ENCODE measurements at places on chromosomes 1 and 21. TPM values are rescaled to one million over a fixed set of nuclear protein-coding genes. Genes with fewer than 3 reads are reported as not detected.
A peak's percentile ranks its signal among the peaks of the same experiment; 100 is the strongest.

DNA sequence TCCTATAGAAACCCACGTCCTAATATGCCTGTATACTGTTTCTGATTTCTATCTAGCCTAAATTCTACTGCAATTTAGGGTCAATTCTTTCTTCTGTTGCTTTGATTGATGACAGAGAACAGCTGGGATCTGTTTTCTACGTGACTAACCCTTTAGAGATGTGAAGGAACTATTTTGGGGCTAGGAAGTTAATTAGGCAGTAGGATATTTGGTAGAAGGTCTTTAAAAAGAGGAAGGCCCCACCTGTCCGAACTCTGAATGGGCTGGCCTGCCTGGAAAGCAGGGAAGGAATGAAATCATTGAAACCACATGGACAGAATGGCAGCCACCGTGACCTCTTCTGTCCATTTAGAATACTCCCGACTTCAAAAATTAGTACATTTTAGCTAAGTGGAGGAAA is 21.0 kb downstream of the EIF2D start:
- H3K36me3 ChIP-seq, result peaks cover 53% of the 10 kb centered on the region
- no peaks in the 10 kb centered on the region for H3K4me1 ChIP-seq
- no peak overlapping the region for H3K27ac ChIP-seq
- peak; percentile 35 for DNase-seq
- no peaks in the 10 kb centered on the region for H3K27me3 ChIP-seq
- H3K4me3 ChIP-seq, result no peak overlapping the region

DNA sequence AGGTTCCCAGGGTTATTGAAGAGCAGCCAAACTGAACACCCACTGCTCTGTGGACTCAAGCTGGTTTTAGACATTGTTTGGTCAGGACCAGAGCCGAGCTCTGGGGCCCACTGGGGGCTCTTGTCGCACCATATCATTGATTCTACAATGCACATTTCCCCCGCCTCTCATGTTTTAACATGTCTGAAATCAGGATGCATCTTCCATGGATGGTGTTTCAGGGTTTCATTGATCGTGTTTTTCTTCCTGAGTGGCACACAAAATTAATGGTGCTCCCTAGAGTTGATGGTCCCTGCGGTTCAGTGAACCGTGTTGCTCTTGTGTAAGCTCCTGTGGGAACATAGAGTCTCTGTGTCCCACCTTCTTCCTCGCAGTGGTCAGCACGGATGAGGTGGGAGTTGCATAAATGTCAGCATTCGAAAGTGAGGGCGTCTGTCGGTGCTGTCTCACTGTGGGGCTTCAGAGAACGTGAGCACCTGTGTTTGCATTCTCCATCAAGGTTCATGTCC is 38.3 kb downstream of the GALNT2 start:
- peaks cover 41% of the 10 kb centered on the region for H3K4me1 ChIP-seq
- no peaks in the 10 kb centered on the region for H3K27me3 ChIP-seq
- H3K4me3 ChIP-seq, result no peak overlapping the region
- no peak for DNase-seq

- H3K4me3 ChIP-seq, result no peak overlapping the region
- H3K27ac ChIP-seq, result no peak overlapping the region
- no peak for DNase-seq
- H3K36me3 ChIP-seq, result no peaks in the 10 kb centered on the region
- no peaks in the 10 kb centered on the region for H3K27me3 ChIP-seq
Observed at GRCh38 chr1:100009458-100009857, 39.7 kb downstream of the SLC35A3 start.

DNA sequence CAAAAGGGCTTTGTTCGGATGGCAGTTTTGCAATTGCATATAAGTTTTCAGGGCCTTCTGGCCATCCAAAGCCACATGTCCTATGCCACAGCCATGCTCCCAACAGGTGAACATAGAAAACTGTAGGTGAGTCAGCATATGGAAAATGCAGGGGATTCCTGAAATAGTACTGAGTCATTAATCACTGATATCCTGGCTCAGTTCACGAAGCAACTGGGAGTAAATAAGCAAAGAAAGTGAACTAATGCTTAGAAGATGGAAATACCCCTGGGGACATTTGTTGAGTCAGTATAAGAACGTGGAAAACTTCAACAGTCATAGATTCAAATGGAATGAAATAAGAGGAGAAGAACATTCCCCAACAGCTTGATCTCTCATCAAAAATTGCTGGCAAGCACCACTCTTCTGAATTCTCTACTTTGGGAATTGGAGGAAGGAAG is 148.9 kb upstream of the RUNX1 start:
- H3K36me3 ChIP-seq, result no peaks in the 10 kb centered on the region
- peak; percentile 79 for DNase-seq
- H3K4me1 ChIP-seq, result no peaks in the 10 kb centered on the region
- no peak overlapping the region for H3K4me3 ChIP-seq
- H3K27me3 ChIP-seq, result peaks cover 47% of the 10 kb centered on the region

DNA sequence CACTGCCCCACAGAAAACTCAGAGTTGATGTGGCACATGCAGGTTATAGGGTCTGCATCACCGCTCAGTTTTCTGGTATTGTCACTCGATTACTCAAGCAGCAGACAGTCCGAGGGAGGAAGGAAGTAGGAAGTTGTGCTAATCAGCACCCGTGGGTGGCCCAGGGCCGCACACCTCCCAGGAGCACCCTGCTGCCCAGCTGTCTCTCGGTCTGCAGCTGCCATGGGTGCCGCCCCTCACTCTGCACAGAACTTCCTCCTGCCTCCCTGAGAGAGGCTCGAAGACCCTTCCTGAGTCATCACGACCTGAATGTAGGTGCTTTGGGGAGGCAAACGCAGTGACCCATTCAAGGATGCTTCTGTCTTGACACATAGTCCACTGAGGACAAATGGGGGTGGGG is 4.2 kb upstream of the TFF3 start:
- no peaks in the 10 kb centered on the region for H3K4me1 ChIP-seq
- H3K36me3 ChIP-seq, result no peaks in the 10 kb centered on the region
- no peak overlapping the region for H3K4me3 ChIP-seq
- DNase-seq, result no peak
- H3K27ac ChIP-seq, result no peak overlapping the region
- no peaks in the 10 kb centered on the region for H3K27me3 ChIP-seq

DNA sequence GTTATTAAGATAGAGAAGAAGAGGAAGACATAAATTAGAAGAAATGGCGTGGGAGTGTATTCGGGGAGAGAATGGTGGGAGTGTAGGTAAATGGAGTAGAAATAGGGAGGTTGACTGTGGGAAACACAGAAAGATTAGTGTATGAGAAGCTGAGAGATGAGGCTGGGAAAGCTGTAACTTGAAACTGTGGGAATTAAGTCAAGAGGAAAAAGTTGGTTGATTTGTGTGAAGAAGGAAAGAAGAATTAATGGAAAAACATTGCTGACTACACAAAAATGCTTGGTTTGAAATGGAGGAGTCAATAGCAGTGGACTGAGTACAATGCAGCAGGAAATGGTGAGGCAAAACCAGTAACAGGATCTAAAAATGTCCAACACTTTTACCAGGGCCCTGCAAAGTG is 448.3 kb downstream of the PTPRC start:
- H3K4me3 ChIP-seq, result no peak overlapping the region
- DNase-seq, result no peak
- no peaks in the 10 kb centered on the region for H3K27me3 ChIP-seq
- H3K4me1 ChIP-seq, result no peaks in the 10 kb centered on the region
- no peak overlapping the region for H3K27ac ChIP-seq

GRCh38 chr1:160149233-160149632 is 2.2 kb upstream of the ATP1A4 start:
- peaks cover 7% of the 10 kb centered on the region for H3K4me1 ChIP-seq
- H3K36me3 ChIP-seq, result no peaks in the 10 kb centered on the region
- H3K4me3 ChIP-seq, result no peak overlapping the region

- H3K27ac ChIP-seq, result no peak overlapping the region
- no peaks in the 10 kb centered on the region for H3K4me1 ChIP-seq
- H3K36me3 ChIP-seq, result no peaks in the 10 kb centered on the region
- no peaks in the 10 kb centered on the region for H3K27me3 ChIP-seq
Observed at GRCh38 chr21:24042687-24043086, 1564.6 kb downstream of the MRPL39 start.

DNA sequence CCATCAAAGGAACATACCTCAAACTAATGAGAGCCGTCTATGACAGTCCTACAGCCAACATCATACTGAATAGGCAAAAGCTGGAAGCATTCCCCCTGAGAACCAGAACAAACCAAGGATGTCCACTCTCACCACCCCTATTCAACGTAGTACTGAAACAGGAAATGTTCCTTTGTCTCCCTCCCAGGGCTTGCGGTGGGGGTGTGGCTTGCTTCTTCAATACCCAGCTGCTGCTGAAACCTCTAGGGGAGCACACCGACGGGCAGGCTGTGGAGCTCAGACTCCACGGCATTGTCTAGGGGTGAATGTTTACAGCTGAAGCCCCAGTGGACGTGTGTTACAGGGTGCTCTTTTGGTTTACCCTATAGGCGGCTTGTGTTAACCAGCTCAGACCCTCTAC is 30.5 kb upstream of the B3GALT2 start:
- H3K36me3 ChIP-seq, result peaks cover 4% of the 10 kb centered on the region
- peaks cover under 1% of the 10 kb centered on the region for H3K4me1 ChIP-seq
- H3K27ac ChIP-seq, result no peak overlapping the region
- H3K27me3 ChIP-seq, result no peaks in the 10 kb centered on the region

- H3K36me3 ChIP-seq, result no peaks in the 10 kb centered on the region
- H3K4me1 ChIP-seq, result no peaks in the 10 kb centered on the region
- DNase-seq, result no peak
- no peak overlapping the region for H3K27ac ChIP-seq
Observed at GRCh38 chr1:238177351-238177750, 286.6 kb upstream of the ZP4 start.

GRCh38 chr1:97033949-97034348 is 312.4 kb downstream of the PTBP2 start:
- H3K4me3 ChIP-seq, result no peak overlapping the region
- no peak for DNase-seq
- no peaks in the 10 kb centered on the region for H3K27me3 ChIP-seq
- no peaks in the 10 kb centered on the region for H3K36me3 ChIP-seq
- H3K4me1 ChIP-seq, result no peaks in the 10 kb centered on the region

- no peaks in the 10 kb centered on the region for H3K27me3 ChIP-seq
- no peaks in the 10 kb centered on the region for H3K36me3 ChIP-seq
- H3K27ac ChIP-seq, result no peak overlapping the region
- DNase-seq, result no peak
- no peak overlapping the region for H3K4me3 ChIP-seq
Observed at GRCh38 chr1:116808200-116808847, 54.1 kb downstream of the CD2 start.

GRCh38 chr1:98049370-98050135 is 128.7 kb upstream of the DPYD start:
- H3K36me3 ChIP-seq, result no peaks in the 10 kb centered on the region
- DNase-seq, result peak; percentile 34
- peaks cover 7% of the 10 kb centered on the region for H3K4me1 ChIP-seq
- no peak overlapping the region for H3K4me3 ChIP-seq
- H3K27ac ChIP-seq, result no peak overlapping the region

DNA sequence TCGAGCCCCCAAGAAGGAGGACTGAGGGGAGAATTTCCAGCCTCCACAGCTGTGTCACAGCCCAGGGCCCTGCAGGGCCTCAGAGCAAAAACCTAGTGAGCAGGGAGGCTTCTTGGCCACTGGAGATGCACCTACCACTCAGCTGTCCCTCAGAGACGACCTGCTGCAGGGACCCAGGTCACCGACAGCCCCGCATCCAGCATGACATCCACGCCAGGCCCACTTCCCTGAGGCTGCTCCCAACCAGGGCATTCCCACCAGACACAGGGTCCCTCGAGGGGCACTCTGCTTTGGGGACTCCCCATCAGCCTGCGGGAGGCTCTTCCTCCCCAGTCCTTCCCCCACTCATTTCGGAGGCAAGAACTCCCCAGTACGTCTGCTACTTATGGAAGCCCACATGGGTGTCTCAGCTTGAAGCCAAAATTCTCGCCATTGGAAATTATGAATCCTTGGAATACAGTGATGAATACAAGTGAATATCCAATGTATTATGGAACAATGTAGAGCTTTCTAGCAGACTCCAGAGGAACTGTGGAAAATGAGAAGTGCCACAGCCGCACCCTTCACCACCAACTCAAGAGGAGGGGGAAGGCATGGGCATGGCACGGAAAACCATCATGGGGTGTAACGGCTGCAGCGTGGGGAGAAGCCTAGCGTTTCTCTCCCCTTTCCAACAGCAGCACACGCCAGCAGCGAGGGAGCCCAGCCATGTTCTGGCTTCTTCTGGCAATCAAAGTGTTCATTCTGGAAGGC is 6.9 kb downstream of the TFF3 start:
- no peaks in the 10 kb centered on the region for H3K36me3 ChIP-seq
- no peak for DNase-seq
- no peaks in the 10 kb centered on the region for H3K27me3 ChIP-seq

DNA sequence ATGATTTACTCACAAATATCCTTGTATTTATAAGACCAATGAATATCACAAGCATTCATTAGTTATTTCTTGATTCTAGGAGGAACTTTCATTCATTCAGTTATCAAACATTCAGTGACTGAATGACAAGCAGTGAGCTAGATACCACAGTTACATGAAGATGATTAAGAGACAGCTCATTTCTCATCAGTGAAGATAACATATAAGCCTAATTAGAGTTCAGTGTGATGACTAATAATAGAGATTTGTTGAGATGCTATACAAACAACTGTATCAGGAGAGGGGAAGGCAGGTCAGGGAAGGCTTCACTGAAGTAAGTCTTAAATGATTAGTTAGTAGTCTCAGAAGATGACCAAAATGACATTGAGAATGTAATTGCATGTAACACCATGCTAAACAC is 14.6 kb upstream of the C1orf105 start:
- DNase-seq, result no peak
- no peaks in the 10 kb centered on the region for H3K27me3 ChIP-seq
- no peak overlapping the region for H3K4me3 ChIP-seq
- no peaks in the 10 kb centered on the region for H3K36me3 ChIP-seq
- no peak overlapping the region for H3K27ac ChIP-seq
- no peaks in the 10 kb centered on the region for H3K4me1 ChIP-seq

GRCh38 chr1:151905070-151905442 is 4.3 kb downstream of the THEM4 start:
- H3K27ac ChIP-seq, result peak overlapping the region; percentile 84
- no peaks in the 10 kb centered on the region for H3K36me3 ChIP-seq
- H3K4me3 ChIP-seq, result no peak overlapping the region
- H3K27me3 ChIP-seq, result no peaks in the 10 kb centered on the region
- DNase-seq, result peak; percentile 11

GRCh38 chr1:94014635-94015488 is 105.6 kb upstream of the GCLM start:
- H3K36me3 ChIP-seq, result no peaks in the 10 kb centered on the region
- no peak overlapping the region for H3K27ac ChIP-seq
- DNase-seq, result peak; percentile 34
- no peaks in the 10 kb centered on the region for H3K4me1 ChIP-seq
- no peaks in the 10 kb centered on the region for H3K27me3 ChIP-seq
- H3K4me3 ChIP-seq, result no peak overlapping the region

GRCh38 chr1:65991694-65992093 is 199.0 kb downstream of the PDE4B start:
- H3K4me3 ChIP-seq, result no peak overlapping the region
- H3K27me3 ChIP-seq, result no peaks in the 10 kb centered on the region
- no peaks in the 10 kb centered on the region for H3K4me1 ChIP-seq
- H3K36me3 ChIP-seq, result no peaks in the 10 kb centered on the region
- no peak overlapping the region for H3K27ac ChIP-seq

FCRLA gene
- 0.39 TPM for polyA plus RNA-seq

TSSK3 gene
- polyA plus RNA-seq, result 4.5 TPM

HUNK gene
- polyA plus RNA-seq, result 13.2 TPM

LZIC gene
- 35.4 TPM for polyA plus RNA-seq

RPE65 gene
- polyA plus RNA-seq, result not detected

KIFAP3 gene
- polyA plus RNA-seq, result 75.8 TPM

FLG2 gene
- not detected for polyA plus RNA-seq

WDR64 gene
- polyA plus RNA-seq, result not detected

TNFRSF1B gene
- polyA plus RNA-seq, result 0.12 TPM
